ENCODE measurements at places on chromosomes 6 and 20. TPM values are rescaled to one million over a fixed set of nuclear protein-coding genes. Genes with fewer than 3 reads are reported as not detected.

FILIP1 gene
- total RNA-seq: 0.70 TPM

DNA sequence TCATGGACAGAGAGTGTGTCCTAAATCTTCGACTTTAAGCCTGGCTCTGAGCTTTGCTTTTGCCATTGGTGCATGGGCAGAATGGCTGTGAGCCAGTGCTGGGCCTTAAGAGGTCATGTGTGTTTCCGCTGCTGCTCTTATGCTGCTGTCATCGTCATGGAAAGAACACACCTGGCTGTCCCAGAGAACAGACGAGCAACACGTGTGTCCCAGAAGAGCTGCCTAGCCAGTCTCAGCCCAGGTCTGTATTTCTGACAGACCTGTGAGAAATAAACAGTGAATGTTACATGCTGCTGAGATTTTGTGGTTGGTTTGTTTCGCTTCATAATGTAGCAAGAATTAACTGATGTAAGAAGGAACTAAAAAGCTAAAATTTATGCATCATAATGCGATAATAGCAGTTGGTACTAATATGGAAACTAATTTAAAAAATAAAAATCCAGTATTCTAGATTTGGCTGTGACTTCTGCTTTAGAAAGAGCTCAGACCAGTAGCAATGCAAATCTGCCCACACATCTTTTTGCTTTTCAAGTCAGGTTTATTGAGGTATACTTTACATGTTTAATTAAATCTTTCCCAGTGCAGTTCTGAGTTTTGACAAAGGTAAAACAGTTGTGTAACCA, 11.5 kb upstream of the SCP2D1 start:
- H3K27me3 ChIP-seq: peaks cover 13% of the 10 kb centered on the region
- H3K27ac ChIP-seq: no peak overlapping the region
- no peaks in the 10 kb centered on the region for H3K36me3 ChIP-seq
- DNase-seq: no peak
- H3K4me1 ChIP-seq: no peaks in the 10 kb centered on the region
- H3K4me3 ChIP-seq: no peak overlapping the region

DNA sequence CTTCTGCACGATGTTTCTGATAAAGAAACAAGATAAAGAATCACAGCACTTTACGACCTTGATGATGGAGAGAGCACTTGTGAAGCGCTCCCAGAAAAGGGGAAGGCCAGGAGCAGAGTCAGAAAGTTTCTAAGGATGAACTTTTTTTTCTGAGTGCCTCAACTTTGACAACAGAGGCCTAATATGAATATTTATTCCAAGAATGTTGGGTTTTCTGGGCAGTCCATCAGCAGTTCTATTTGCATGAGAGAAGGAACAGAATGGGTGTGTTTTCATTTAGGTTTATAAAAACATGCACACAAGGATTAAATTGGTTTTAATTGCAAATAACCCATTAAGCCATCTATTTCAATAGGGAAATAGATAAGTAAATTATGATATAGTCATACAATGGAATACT, 204.9 kb downstream of the SIM1 start:
- no peak overlapping the region for H3K27ac ChIP-seq
- H3K27me3 ChIP-seq: no peaks in the 10 kb centered on the region
- no peaks in the 10 kb centered on the region for H3K36me3 ChIP-seq
- no peak for DNase-seq
- no peaks in the 10 kb centered on the region for H3K4me1 ChIP-seq
- H3K4me3 ChIP-seq: no peak overlapping the region

- no peak overlapping the region for H3K27ac ChIP-seq
- no peaks in the 10 kb centered on the region for H3K27me3 ChIP-seq
- peaks cover 61% of the 10 kb centered on the region for H3K36me3 ChIP-seq
- peak overlapping the region; percentile 92 for H3K4me3 ChIP-seq
- peaks cover 2% of the 10 kb centered on the region for H3K4me1 ChIP-seq
These were observed 2.7 kb downstream of the BMP2 start for GRCh38 chr20:6769903-6770785.

COL21A1 gene
- total RNA-seq: 1.9 TPM

GRCh38 chr6:15879371-15880261, 216.8 kb upstream of the DTNBP1 start:
- H3K27me3 ChIP-seq: peaks cover 11% of the 10 kb centered on the region
- no peaks in the 10 kb centered on the region for H3K4me1 ChIP-seq

FAM8A1 gene
- total RNA-seq: 11.5 TPM

GRCh38 chr6:2782825-2783187, 17.6 kb downstream of the WRNIP1 start:
- DNase-seq: no peak
- H3K4me1 ChIP-seq: no peaks in the 10 kb centered on the region
- H3K27me3 ChIP-seq: no peaks in the 10 kb centered on the region
- H3K27ac ChIP-seq: no peak overlapping the region

SIRPG gene
- total RNA-seq: not detected

- peaks cover 13% of the 10 kb centered on the region for H3K4me1 ChIP-seq
- no peak overlapping the region for H3K27ac ChIP-seq
- no peak for DNase-seq
- H3K4me3 ChIP-seq: no peak overlapping the region
- no peaks in the 10 kb centered on the region for H3K27me3 ChIP-seq
These were observed 48.9 kb downstream of the FOXA2 start for GRCh38 chr20:22535483-22535882.

- no peaks in the 10 kb centered on the region for H3K27me3 ChIP-seq
- H3K4me1 ChIP-seq: peaks cover 7% of the 10 kb centered on the region
- no peak overlapping the region for H3K4me3 ChIP-seq
- no peaks in the 10 kb centered on the region for H3K36me3 ChIP-seq
- no peak for DNase-seq
These were observed 48.2 kb downstream of the RFX6 start for GRCh38 chr6:116925088-116925794.

DNA sequence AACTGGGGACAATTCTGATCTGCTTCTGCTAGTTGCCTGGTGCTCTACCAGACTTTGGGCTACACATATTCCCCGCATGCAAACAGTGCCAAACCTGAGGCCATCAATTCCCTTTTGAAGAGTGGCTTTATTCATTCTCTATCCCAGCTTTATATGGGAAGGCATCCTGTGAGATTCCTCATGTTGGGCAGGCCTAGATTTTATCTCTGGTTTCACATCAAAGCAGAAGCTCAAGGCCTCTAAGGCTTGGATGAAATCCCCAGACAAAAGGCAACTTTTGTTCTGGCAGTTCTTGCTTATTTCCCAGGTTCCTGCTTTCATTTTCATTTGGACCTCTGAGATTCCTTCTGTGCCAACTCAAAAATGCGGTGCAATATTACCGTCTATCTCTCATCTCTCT, 648.8 kb downstream of the QKI start:
- DNase-seq: no peak
- no peaks in the 10 kb centered on the region for H3K27me3 ChIP-seq
- H3K27ac ChIP-seq: no peak overlapping the region
- H3K4me1 ChIP-seq: no peaks in the 10 kb centered on the region

PPP1R16B gene
- 18.0 TPM for total RNA-seq

- no peak for DNase-seq
- no peaks in the 10 kb centered on the region for H3K36me3 ChIP-seq
- H3K4me1 ChIP-seq: no peaks in the 10 kb centered on the region
- peaks cover 7% of the 10 kb centered on the region for H3K27me3 ChIP-seq
- H3K27ac ChIP-seq: no peak overlapping the region
These were observed 14.2 kb downstream of the PPP1R14C start for GRCh38 chr6:150157081-150157480.

BCAS1 gene
- not detected for total RNA-seq

SLC25A27 gene
- 10.3 TPM for total RNA-seq

- no peaks in the 10 kb centered on the region for H3K4me1 ChIP-seq
- no peak overlapping the region for H3K4me3 ChIP-seq
- no peaks in the 10 kb centered on the region for H3K27me3 ChIP-seq
- peak overlapping the region; percentile 5 for H3K27ac ChIP-seq
- H3K36me3 ChIP-seq: no peaks in the 10 kb centered on the region
These were observed 174.7 kb downstream of the ZFAND3 start for GRCh38 chr6:37994223-37994622.

GRCh38 chr20:34553366-34553867, 5.1 kb upstream of the MAP1LC3A start:
- H3K27me3 ChIP-seq: no peaks in the 10 kb centered on the region
- no peak for DNase-seq
- H3K4me3 ChIP-seq: no peak overlapping the region
- no peaks in the 10 kb centered on the region for H3K4me1 ChIP-seq
- no peaks in the 10 kb centered on the region for H3K36me3 ChIP-seq

CRISP2 gene
- 0.34 TPM for total RNA-seq

GRCh38 chr20:49377326-49377725, 99.5 kb upstream of the ZNFX1 start:
- no peak overlapping the region for H3K4me3 ChIP-seq
- DNase-seq: no peak
- H3K4me1 ChIP-seq: no peaks in the 10 kb centered on the region

DNA sequence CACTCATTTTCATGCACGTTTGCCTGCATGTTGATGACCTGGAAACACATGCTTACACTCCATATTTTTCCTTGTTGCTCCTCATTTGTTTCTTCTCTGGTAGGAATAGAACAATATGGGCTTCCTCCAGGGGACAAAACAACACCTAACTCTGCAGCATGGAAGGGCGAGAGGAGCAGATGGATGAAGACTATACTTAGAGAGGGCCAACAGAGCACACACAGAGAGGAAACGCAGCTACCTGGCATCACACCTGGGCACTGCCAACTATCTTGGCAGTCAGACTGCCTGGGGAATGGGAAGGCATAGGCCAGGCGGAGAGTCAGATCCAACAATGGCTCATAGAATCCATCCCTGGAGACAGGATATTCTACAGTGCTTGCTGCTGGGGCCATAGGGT, 290.9 kb downstream of the CD83 start:
- H3K27me3 ChIP-seq: no peaks in the 10 kb centered on the region
- DNase-seq: no peak
- H3K36me3 ChIP-seq: no peaks in the 10 kb centered on the region
- H3K4me3 ChIP-seq: no peak overlapping the region
- H3K27ac ChIP-seq: no peak overlapping the region

DNA sequence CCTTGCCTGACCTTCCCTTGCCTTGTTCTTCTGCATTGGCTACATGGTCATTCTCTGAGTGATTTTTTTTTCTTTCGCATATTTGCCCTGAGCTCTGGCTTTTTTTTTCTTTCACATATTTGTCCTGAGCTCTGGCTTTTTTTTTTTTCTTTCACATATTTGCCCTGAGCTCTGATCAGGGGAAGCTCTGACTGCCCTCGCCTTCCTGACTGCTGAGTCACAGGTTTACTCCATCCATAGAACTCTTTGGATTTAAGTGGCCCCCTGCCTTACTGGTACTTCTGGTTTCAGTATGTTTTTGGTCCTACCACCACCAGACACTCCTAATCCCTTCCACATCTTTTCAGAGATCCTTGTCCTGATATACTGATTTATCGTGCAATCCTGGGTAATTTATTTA, 201.1 kb downstream of the OGFRL1 start:
- DNase-seq: peak; percentile 71
- no peaks in the 10 kb centered on the region for H3K4me1 ChIP-seq
- H3K27me3 ChIP-seq: no peaks in the 10 kb centered on the region

DNA sequence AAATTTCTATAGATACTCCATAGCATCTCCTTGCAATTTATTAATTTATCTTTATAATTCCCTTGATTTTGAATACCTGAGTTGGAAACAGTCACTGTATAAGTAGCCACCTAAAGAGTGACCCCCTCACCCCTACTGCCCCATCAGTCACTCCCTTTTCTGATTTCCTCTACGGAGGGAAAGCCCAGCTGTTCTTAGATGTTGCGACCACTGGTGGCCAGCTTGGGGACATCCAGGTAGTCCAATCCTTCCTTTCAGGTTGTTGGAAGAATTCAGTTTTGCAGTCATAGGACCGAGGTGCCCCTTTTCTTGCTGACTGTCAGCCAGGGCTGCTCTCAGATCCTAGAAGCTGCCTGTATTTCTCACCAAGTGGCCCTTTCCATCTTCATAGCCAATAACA, 87.8 kb downstream of the BMP6 start:
- peak; percentile 79 for DNase-seq
- H3K27me3 ChIP-seq: peaks cover 79% of the 10 kb centered on the region
- H3K27ac ChIP-seq: no peak overlapping the region
- no peak overlapping the region for H3K4me3 ChIP-seq
